CD4-positive, alpha-beta memory T cell (primary cell): ENCODE measurements at places on chromosomes 7 and 10.

DNA sequence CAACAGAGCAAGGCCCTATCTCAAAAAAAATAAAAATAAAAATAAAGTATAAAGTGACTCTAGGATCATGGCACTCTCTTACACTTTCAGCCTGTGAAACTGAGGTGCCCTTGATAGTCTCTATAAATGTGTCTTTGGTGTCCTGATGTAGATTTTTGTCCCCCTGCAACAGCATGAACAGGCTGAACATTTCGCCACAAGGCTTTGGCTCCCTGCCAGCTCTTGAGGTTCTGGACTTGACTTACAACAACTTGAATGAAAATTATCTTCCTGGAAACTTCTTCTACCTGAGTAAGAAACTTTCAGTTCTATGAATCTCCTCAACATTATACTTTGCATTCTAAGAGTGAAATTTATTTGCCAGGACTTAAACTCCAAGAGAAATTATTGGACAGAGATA, 48.1 kb upstream of the BMS1 start:
- no peak for DNase-seq
- H3K4me3 ChIP-seq, result no peak overlapping the region
- H3K4me1 ChIP-seq, result no peaks in the 10 kb centered on the region
- H3K36me3 ChIP-seq, result no peaks in the 10 kb centered on the region
- no peak overlapping the region for H3K27ac ChIP-seq

GRCh38 chr10:7610651-7611389, 55.9 kb downstream of the ITIH5 start:
- no peak overlapping the region for H3K4me3 ChIP-seq
- H3K36me3 ChIP-seq, result no peaks in the 10 kb centered on the region
- H3K27ac ChIP-seq, result no peak overlapping the region
- DNase-seq, result no peak

- no peak overlapping the region for H3K4me3 ChIP-seq
- no peaks in the 10 kb centered on the region for H3K27me3 ChIP-seq
- no peak overlapping the region for H3K27ac ChIP-seq
Measured at GRCh38 chr7:11191574-11192220, 218.0 kb downstream of the PHF14 start.

GRCh38 chr7:148916186-148916585, 32.1 kb upstream of the EZH2 start:
- no peak overlapping the region for H3K27ac ChIP-seq
- DNase-seq, result no peak
- peaks cover 60% of the 10 kb centered on the region for H3K4me1 ChIP-seq
- H3K4me3 ChIP-seq, result no peak overlapping the region
- H3K27me3 ChIP-seq, result no peaks in the 10 kb centered on the region
- H3K36me3 ChIP-seq, result no peaks in the 10 kb centered on the region

- H3K27ac ChIP-seq, result no peak overlapping the region
- peaks cover 52% of the 10 kb centered on the region for H3K4me1 ChIP-seq
- no peak for DNase-seq
Measured at GRCh38 chr10:133396035-133396624, 2.2 kb downstream of the MTG1 start.

GRCh38 chr7:45162311-45162845, 4.8 kb downstream of the RAMP3 start:
- no peak for DNase-seq
- no peak overlapping the region for H3K27ac ChIP-seq
- no peaks in the 10 kb centered on the region for H3K27me3 ChIP-seq

- no peak for DNase-seq
- H3K27me3 ChIP-seq, result no peaks in the 10 kb centered on the region
- H3K27ac ChIP-seq, result no peak overlapping the region
- H3K36me3 ChIP-seq, result no peaks in the 10 kb centered on the region
- H3K4me3 ChIP-seq, result no peak overlapping the region
Measured at GRCh38 chr10:44993922-44994751, 6.6 kb upstream of the ZNF22 start.

DNA sequence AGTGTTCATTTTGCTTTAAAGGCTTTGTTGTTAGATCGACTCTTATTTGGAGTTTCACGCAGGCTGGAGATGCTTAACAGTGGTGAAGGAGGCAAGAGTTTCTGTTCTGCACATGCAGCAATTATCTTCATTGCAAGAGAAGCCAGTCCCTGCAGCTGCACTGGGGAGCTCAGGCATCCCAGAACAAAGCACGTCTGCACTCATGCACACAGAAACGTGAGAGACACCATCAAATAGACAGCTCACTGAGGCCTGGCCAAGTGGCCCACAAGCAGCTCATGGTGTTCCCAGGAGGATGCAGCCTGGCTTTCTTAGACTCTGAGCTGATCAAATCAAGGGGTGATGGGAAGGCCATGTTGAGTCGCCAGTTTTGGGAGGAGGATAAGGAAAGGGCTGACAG, 246.1 kb downstream of the CREB5 start:
- no peaks in the 10 kb centered on the region for H3K27me3 ChIP-seq
- no peak overlapping the region for H3K27ac ChIP-seq
- H3K4me3 ChIP-seq, result no peak overlapping the region
- no peaks in the 10 kb centered on the region for H3K36me3 ChIP-seq
- H3K4me1 ChIP-seq, result no peaks in the 10 kb centered on the region

GRCh38 chr7:29771081-29771816, 35.1 kb upstream of the WIPF3 start:
- no peak overlapping the region for H3K27ac ChIP-seq
- no peaks in the 10 kb centered on the region for H3K27me3 ChIP-seq
- H3K4me3 ChIP-seq, result no peak overlapping the region
- H3K36me3 ChIP-seq, result no peaks in the 10 kb centered on the region
- H3K4me1 ChIP-seq, result no peaks in the 10 kb centered on the region
- DNase-seq, result no peak

- no peaks in the 10 kb centered on the region for H3K27me3 ChIP-seq
- DNase-seq, result peak; percentile 65
- H3K36me3 ChIP-seq, result no peaks in the 10 kb centered on the region
Measured at GRCh38 chr10:113960617-113961181, 83.0 kb upstream of the ADRB1 start.

DNA sequence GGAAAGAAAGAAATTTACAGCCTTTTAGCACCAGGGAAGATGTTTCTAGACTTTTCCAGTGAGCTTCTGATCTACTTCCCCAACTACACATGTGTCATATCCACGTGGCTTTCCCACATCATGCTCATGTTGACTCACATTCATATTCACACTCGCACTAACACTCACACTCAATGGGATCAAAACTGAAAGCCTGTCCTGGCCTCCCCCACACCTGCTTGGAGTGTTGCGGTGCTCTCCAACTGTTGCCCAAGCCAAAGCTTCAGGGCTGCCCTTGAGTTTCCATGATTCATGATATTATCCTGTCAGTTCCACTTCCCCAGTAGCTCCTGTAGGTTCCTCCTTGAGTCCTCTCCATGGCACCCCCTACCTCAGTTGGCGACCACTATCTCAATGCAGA, 444.4 kb downstream of the GATA3 start:
- no peak for DNase-seq
- no peak overlapping the region for H3K27ac ChIP-seq
- no peak overlapping the region for H3K4me3 ChIP-seq

GRCh38 chr7:155724327-155725005, 80.0 kb downstream of the RBM33 start:
- no peaks in the 10 kb centered on the region for H3K27me3 ChIP-seq
- no peaks in the 10 kb centered on the region for H3K4me1 ChIP-seq
- H3K4me3 ChIP-seq, result no peak overlapping the region
- H3K27ac ChIP-seq, result no peak overlapping the region
- H3K36me3 ChIP-seq, result peaks cover 44% of the 10 kb centered on the region

DNA sequence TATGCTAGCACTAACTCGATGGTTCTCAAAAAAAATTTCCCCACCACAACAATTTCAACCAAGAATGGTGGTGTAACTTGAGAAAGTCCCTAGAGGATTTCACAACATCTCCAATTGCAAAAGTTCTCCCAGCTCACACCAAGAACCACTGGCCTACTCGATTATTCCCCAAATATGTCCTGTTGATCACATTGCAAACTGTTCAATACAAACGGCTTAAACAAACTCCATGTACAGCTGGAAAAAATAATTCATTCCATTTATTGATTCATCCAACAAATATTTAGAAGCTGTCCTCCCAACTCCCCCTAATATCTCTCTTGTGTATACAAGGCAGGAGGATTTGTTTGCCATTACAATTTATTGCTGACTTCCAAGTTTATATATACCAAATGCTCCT, 19.1 kb downstream of the TMEM176B start:
- H3K27me3 ChIP-seq, result no peaks in the 10 kb centered on the region
- no peaks in the 10 kb centered on the region for H3K36me3 ChIP-seq
- DNase-seq, result no peak
- H3K4me3 ChIP-seq, result no peak overlapping the region

DNA sequence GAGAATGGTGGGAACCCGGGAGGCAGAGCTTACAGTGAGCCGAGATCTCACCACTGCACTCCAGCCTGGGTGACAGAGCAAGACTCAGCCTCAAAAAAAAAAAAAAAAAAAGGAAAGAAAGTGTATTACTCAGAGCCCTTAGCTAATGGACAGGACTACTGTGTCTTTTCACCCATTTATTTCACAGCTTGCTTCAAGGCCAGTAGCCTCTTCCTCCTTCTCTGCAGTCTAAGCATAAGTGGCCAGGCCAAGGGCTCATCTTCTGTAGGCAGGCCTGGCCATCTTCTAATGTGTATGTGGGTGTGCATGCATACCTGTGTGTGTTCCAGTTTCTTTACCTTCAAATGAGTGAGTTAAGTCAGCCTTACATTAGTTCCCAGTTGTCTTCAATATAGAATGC, 94.8 kb upstream of the GDF10 start:
- H3K27me3 ChIP-seq, result no peaks in the 10 kb centered on the region
- peaks cover 52% of the 10 kb centered on the region for H3K4me1 ChIP-seq
- H3K27ac ChIP-seq, result no peak overlapping the region
- H3K4me3 ChIP-seq, result no peak overlapping the region
- DNase-seq, result no peak

DNA sequence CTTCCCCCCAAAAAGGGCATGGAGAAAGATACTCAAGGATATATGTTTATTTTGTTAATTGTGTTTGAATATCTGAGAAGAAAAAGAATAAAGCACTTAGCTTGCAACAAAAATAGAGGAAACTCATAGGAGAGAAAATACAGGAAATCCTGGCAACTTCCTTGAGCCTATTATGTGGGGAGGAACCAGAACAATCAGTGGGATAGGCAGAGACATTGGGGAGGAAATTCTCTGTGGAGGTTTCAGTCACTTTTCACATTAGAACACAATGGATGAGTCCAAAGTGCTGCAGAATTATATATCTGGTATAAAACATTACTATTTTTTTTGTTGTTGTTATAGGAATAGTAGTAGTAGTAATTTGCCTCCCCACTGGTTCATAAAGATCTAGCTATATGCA, 240.1 kb downstream of the THSD7A start:
- no peaks in the 10 kb centered on the region for H3K4me1 ChIP-seq
- H3K4me3 ChIP-seq, result no peak overlapping the region
- H3K27ac ChIP-seq, result no peak overlapping the region
- H3K27me3 ChIP-seq, result no peaks in the 10 kb centered on the region

- H3K4me1 ChIP-seq, result no peaks in the 10 kb centered on the region
- H3K27me3 ChIP-seq, result no peaks in the 10 kb centered on the region
- no peak overlapping the region for H3K4me3 ChIP-seq
- no peak overlapping the region for H3K27ac ChIP-seq
- DNase-seq, result no peak
- peaks cover 10% of the 10 kb centered on the region for H3K36me3 ChIP-seq
Measured at GRCh38 chr10:49486738-49487137, 52.2 kb downstream of the ERCC6 start.

GRCh38 chr7:29613100-29613499, 49.5 kb downstream of the PRR15 start:
- no peak for DNase-seq
- no peak overlapping the region for H3K4me3 ChIP-seq
- no peaks in the 10 kb centered on the region for H3K27me3 ChIP-seq
- H3K27ac ChIP-seq, result no peak overlapping the region
- H3K36me3 ChIP-seq, result no peaks in the 10 kb centered on the region

- H3K27me3 ChIP-seq, result no peaks in the 10 kb centered on the region
- no peaks in the 10 kb centered on the region for H3K4me1 ChIP-seq
- no peak for DNase-seq
- H3K36me3 ChIP-seq, result no peaks in the 10 kb centered on the region
- H3K4me3 ChIP-seq, result no peak overlapping the region
Measured at GRCh38 chr10:31679936-31680335, 248.7 kb downstream of the ARHGAP12 start.

GRCh38 chr10:124213899-124214510, 120.6 kb upstream of the CHST15 start:
- H3K27ac ChIP-seq, result no peak overlapping the region
- no peaks in the 10 kb centered on the region for H3K27me3 ChIP-seq

DNA sequence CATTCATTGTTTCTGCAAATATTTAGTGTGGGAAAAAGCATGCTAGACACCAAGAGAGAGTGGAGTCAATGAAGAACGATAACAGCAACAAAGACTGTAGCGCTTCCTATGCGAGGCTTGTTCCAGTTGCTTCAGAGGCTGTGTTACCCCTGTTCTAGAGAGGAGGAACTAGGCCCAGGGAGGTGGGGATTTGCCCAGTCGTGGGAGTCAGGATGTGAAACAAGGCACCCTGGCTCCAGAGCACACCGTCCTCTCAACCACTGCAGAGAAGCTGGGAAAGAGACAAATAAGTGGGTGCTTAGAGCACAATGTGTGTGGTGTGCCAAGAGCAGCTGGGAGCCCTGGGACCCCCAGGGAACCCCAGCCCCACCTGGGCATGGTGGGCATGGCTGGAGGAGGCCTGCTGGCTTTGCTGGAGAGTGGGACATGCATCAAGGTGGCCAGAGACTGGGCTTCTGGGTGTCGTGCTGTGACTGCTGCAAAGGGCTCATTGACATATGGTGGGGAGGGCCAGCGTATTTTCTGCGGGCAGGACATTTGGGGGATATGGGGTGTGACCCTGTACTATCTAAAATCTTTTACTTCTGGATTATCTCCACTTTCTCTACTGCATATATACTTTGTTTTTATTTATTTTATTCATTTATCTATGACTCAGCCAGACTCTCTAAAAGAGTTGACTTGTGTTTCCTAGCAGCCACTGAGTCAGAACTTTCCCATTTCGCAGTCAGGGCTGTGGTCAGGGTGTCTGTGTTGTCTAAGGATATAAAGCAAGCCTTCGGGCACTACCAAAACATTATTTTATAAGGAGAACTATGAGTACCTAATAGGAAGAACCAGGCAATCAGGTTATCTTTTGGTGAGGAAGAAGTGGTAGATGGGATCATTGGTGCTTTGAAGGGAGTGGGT, 95.4 kb downstream of the TCF7L2 start:
- H3K27me3 ChIP-seq, result no peaks in the 10 kb centered on the region
- no peak overlapping the region for H3K4me3 ChIP-seq
- no peak overlapping the region for H3K27ac ChIP-seq
- H3K36me3 ChIP-seq, result no peaks in the 10 kb centered on the region

GRCh38 chr7:73438547-73439409, 5.2 kb downstream of the FZD9 start:
- H3K4me3 ChIP-seq, result no peak overlapping the region
- H3K4me1 ChIP-seq, result no peaks in the 10 kb centered on the region
- H3K27me3 ChIP-seq, result no peaks in the 10 kb centered on the region
- DNase-seq, result no peak
- no peak overlapping the region for H3K27ac ChIP-seq
- H3K36me3 ChIP-seq, result peaks cover 36% of the 10 kb centered on the region

GRCh38 chr7:30727061-30727945, 24.6 kb upstream of the INMT start:
- H3K4me1 ChIP-seq, result peaks cover 60% of the 10 kb centered on the region
- H3K27me3 ChIP-seq, result no peaks in the 10 kb centered on the region
- peak overlapping the region; percentile 47 for H3K4me3 ChIP-seq
- H3K36me3 ChIP-seq, result no peaks in the 10 kb centered on the region
- peak; percentile 81 for DNase-seq
